ENCODE measurements at places on chromosomes 6 and 20.

DNA sequence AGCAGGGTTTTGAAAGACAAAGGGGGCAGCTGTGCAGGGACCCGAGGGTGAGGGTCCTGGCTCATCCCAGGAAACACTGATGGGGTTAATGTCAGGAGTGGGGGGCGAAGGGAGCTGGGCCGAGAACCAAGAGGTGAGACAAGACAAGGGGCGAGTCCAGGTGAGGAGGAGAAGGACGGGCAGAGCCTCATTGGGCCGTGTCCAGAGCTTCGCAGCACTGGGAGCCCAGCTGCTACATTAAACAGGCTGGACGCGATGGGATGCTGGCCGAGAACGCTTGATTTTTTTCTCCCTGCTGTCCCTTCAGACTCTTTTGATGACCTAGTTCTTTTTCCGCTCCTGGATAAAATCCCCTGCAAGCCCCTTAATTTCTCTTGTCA, 172.8 kb upstream of the SNX9 start:
- no peak for DNase-seq

- DNase-seq, result no peak
These were observed 265.2 kb upstream of the RIN2 start for GRCh38 chr20:19492687-19493336.

DNA sequence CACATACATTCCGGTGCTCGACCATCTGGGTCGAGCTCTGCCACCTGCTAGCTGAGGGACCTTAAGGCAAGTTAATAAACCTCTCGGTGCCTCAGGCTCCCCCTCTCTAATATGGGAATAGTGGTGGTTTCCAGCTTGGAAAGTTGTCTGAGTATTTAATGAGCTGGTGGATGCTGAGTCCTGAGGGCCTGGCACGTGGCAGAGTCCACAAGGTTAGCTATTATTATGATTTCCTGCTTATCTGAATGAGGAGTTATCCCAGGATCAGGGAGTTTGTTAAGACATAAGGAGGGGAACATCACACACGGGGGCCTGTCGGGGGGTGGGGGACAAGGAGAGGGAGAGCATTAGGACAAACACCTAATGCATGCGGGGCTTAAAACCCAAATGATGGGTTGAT, 80.1 kb upstream of the SLC22A23 start:
- no peak for DNase-seq

DNA sequence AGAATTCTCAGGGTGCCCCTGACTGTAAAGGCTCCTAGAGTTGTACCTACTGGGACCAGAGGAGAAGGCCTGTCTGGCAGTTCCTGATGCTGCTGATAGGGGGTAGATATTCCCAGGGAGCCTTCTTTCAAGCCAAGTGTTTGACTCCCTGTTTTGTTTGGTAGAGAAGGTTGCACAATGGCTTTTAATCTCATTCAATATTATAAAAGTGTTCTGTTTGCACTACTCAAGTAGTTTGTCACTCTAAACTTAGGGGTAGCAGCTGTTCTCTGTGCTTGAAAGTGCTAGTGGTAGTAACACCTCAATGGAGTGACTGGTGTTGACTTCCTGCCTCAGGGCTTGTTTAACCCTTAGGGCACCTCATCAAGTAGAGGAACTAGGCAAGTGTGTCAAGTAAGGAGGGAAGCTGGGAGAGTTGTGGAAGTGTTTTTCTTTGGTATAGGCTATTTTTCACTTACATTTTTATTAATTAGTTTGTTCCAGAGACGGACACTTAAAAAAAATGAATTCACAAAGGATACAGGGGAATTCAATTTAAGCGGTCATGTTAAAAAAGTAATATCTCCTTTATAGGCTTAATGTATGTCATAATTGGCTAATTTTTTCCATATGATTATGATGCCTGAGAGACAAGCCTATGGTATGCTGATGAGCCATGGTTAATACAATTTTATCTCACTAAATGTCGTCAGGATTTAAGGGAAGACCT, 38.1 kb downstream of the BICRAL start:
- no peak for DNase-seq

- DNase-seq, result no peak
These were observed 85.6 kb downstream of the GPR6 start for GRCh38 chr6:110063594-110064263.

DNA sequence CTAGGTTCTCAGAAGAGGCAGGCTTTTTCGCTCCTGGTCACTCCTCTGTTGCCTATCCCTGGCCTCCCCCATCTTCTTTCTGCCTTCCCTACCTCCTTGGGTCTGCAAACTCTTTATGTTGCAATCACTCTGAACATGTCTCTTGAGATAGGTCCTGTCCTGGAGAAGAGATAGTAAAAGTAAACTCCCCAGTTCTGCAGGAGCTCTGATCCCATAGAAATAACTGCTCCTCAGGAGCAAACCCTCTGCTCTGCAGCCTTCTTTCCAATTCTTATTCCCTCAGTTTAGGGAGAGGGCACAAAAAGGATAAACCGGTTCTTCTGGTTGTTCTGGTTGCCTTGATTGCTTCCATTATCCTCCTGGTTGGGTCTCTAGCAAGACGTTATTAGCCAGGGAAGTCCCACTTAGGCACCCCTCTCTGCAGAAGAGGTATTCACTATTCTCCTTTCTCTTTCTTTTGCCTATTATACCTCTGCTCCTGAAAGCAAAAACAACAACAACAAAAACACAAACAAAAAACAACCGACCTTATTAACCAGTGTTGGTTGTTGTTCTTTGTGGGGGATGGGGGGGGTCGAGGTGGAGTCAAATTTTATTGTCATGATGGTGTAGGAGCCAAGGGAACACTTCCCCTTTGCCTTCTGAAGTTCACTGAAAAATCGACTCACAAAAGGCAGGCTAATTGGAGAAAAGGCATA, 973 bp downstream of the TRIM38 start:
- no peak for DNase-seq

DNA sequence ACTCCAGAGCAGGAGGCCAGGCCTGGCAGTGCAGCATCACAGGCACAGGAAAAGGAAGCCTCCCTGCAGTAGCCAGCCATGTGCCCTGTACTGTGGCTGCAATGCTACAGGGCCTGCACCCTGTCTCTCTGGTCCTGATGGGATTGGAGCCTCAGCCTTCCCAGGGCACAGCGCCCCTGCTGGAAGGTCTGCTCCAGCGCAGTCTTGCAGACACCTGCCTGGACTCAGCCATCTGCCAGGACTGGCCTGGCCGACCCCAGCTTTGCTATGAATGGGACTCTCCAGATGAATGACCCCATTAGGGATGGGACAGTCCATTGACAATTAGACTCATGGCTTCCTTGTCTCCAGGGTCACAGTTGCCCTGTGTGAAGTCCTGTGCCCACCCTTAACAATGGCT, 251.6 kb downstream of the ERMARD start:
- no peak for DNase-seq
